Caco-2 (cell line): ENCODE measurements at places on chromosomes 12 and 14. TPM values are rescaled to one million over a fixed set of nuclear protein-coding genes. Genes with fewer than 3 reads are reported as not detected.

The KRT6B gene
- total RNA-seq: not detected in 2 replicates

The KCNMB4 gene
- 0.23 TPM in 1 of 2 replicates, not detected in the other for total RNA-seq

- no peaks in the 10 kb centered on the region for H3K36me3 ChIP-seq
- no peak overlapping the region for H3K4me3 ChIP-seq
- DNase-seq: no peak
- no peaks in the 10 kb centered on the region for H3K4me1 ChIP-seq
- H3K27ac ChIP-seq: no peak overlapping the region
- no peaks in the 10 kb centered on the region for H3K27me3 ChIP-seq
Observed at GRCh38 chr14:68535404-68536017, 257.4 kb downstream of the ZFP36L1 start.

DNA sequence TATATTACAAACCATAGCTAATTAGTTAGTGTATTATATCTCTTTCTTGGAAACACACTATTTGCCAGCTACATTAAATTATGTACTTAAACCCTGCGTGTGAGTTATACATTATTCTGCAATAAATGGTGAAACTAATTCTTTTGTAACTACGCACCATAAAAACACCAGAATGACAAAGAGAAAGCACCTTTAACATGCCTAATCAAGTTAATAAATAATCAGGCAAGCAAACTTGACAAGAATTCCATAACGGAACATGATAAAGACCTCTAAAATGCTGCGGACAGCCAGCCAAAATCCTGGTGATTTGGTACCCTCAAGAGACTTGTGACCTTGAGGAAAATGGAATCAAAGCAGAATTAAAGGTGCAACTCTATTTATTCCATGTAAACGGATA lies 375.3 kb upstream of the KITLG start:
- H3K36me3 ChIP-seq: no peaks in the 10 kb centered on the region
- no peaks in the 10 kb centered on the region for H3K27me3 ChIP-seq
- peak overlapping the region; percentile 60 for H3K27ac ChIP-seq
- H3K4me3 ChIP-seq: no peak overlapping the region

DNA sequence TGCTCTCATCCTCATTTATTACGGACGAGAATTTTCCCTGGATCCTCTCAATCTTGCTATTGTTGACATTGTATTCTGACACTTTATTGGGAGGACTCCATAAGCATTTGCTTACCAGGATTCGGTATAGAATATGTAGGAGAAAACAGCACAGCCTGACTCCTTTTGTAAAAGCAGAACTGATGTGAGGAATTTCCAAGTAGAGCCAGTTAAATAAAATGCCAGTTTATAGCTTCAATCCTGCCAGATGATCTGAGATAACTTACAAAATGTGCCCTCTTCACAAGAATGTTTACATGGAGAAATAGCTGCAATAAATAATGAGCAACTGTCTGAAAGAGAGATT lies 332.9 kb upstream of the PRICKLE1 start:
- H3K4me3 ChIP-seq: no peak overlapping the region
- peaks cover 41% of the 10 kb centered on the region for H3K4me1 ChIP-seq
- H3K36me3 ChIP-seq: no peaks in the 10 kb centered on the region
- DNase-seq: no peak
- H3K27me3 ChIP-seq: no peaks in the 10 kb centered on the region

DNA sequence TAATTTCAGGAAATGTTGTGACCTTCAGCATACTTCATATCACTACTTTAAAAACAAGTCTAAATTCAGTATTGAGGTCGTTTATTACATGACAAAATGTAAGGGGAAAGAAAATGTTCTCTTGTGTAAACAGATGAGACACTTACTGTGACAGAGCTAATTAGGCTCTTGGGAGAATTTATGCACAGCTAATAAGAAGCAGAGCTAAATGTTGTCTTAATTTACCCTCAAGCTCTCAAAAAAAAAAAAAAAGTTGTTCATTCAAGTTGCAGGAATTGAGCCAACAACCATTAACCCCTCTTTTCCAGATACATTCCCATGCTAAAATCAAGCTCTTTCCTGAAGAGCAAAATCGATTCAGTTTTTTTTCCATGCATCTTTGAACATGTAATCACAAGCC lies 1419.4 kb downstream of the FSCB start:
- no peaks in the 10 kb centered on the region for H3K4me1 ChIP-seq
- no peaks in the 10 kb centered on the region for H3K36me3 ChIP-seq
- no peak for DNase-seq
- no peak overlapping the region for H3K27ac ChIP-seq
- no peaks in the 10 kb centered on the region for H3K27me3 ChIP-seq
- H3K4me3 ChIP-seq: no peak overlapping the region

DNA sequence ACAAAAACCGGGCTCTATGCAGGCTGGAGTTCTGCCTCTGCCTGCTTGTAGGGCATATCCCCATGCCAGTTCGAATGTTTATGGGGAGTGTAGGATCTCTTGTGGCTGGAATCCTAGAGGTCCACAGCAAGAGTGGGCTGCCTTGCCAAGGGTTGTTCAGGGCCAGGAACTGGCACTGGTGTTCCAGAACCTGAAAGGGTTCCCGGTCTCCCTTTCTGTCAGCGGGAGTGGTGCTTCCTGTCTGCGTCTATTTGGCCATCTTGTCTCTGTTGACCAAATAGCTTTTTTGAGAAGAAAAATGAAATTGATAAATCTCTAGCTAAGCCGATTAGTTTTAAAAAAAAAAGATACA lies 17.8 kb downstream of the OLR1 start:
- peak overlapping the region; percentile 77 for H3K27ac ChIP-seq
- no peak overlapping the region for H3K4me3 ChIP-seq
- H3K27me3 ChIP-seq: no peaks in the 10 kb centered on the region

DNA sequence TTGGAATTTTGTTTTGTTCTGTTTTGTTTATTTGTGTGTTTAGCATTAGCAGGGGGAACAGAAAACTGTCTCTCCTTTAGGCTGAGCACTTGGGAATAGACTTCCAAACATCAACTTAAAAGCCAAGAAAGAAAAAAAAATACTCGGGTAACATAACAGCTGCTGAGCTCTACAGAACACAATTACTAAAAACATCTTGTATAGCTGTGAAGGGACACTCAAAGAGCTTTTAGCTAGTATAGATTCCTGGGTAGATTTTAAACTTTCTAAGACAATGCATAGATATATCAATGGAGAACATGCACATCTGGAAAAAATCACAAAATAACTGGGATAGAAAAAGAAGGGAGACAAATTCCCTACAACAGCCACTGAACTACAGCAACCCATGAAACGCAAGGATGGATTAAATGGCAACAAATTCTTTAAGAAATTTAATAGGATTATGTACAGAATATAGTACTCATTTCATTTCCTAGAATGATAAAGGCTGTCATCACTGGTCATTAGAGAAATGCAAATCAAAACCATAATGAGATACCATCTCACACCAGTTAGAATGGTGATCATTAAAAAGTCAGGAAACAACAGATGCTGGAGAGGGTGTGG lies 174.3 kb upstream of the KRR1 start:
- H3K4me3 ChIP-seq: no peak overlapping the region
- H3K4me1 ChIP-seq: no peaks in the 10 kb centered on the region
- DNase-seq: no peak
- H3K36me3 ChIP-seq: no peaks in the 10 kb centered on the region
- H3K27ac ChIP-seq: no peak overlapping the region
